ENCODE measurements at places on chromosomes 12 and 14.

- no peak for DNase-seq
Observed at GRCh38 chr12:94171595-94171930, 23.2 kb downstream of the PLXNC1 start.

DNA sequence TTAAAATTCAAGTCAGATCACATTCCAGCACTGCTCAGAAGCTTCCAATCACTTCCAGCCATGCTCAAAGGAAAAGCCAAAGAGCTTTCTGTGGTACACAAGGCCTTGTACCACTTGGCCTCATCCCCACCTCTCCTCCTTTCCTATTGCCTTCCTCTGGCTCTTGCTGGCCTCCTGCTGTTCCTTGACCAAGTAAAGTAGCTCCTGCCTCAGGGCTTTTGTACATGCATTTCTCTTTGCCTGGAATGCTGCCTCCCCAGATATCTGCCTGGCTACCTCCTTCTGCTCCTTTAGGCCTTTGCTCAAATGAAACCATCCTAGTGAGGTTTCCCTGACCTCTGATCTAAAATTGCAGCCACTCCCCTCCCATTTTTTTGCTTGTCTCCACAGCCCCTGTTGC, 51.2 kb upstream of the TCL1B start:
- DNase-seq, result no peak

DNA sequence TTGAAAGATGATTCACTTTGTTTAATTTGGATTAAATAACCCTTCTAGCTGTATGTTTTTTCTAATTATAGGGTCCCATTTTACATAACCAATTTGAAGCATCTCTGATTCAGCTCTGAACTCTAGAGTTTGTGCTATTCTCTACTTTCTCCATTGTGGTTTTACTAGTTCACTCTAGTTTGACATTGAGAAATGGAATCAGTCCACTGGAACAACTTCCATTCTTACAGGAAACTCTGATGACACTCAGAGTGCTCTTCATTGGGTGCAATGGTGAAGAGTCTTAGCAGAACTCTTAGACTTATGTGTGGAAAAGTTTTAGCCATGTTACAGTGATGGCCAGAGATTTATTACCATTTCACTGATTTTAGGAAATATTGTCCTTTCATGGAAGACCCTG, 140.7 kb downstream of the DYRK2 start:
- no peak for DNase-seq

GRCh38 chr14:31947076-31947475, 130.0 kb upstream of the ARHGAP5 start:
- peak; percentile 63 for DNase-seq

GRCh38 chr12:8639936-8640335, 22.7 kb downstream of the MFAP5 start:
- DNase-seq, result no peak

- DNase-seq, result no peak
Observed at GRCh38 chr12:94289461-94290312, 141.3 kb downstream of the PLXNC1 start.

- peak; percentile 90 for DNase-seq
Observed at GRCh38 chr12:94706250-94706661, 55.9 kb upstream of the TMCC3 start.

DNA sequence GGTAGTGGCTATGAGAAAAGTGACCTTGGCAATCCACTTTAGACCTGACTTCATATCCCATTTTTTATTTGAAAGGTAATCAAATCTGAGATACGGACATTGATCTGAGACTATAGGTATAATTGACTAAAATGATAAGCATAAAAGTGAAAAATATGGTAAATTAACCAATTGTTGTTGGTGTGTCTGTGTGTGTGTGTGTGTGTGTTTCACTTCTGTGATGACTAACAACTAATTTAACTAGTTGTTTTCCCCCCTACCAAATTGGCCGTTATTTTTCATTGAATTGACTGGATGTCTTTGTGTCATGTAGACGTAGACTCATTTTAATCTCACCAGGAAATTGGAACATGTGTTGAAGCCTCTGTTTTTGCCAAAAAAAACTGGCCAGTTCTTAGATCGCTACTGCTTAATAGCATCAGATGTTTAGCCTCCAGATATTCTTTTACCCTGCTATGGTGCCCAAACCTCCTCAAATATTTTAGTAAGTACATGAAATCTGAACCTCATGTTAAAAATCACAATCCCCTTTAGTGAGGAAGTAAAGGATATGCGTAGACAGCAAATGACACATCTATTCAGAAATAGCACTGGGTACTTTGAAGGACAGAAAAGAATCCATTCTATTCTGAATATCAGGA, 395.0 kb downstream of the EGLN3 start:
- DNase-seq, result no peak

- DNase-seq, result peak; percentile 92
Observed at GRCh38 chr12:6946033-6946919, 2.5 kb downstream of the C12orf57 start.

DNA sequence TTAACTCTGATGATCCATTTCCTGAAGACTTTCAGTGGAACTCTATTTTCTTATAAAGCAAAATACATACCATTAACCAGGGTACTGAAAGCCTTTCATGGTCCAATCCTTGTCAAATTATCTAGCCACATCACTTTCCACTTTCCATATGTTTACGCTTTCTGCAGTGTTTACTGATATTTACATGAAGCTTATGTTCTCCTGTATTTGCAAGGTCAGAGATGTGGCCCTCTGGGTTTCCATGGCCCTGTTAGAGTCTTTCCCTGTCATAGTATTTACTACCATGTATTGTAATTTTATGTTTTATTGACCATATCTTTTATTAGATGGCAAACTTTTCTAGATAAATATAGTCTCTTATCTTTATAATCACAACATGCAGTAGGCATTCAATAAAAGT, 23.5 kb upstream of the IGF1 start:
- DNase-seq, result no peak

- no peak for DNase-seq
Observed at GRCh38 chr12:98752726-98753125, 107.6 kb downstream of the APAF1 start.

GRCh38 chr12:112963227-112963861, 15.0 kb upstream of the OAS2 start:
- no peak for DNase-seq

GRCh38 chr14:54881235-54881760, 21.3 kb downstream of the GCH1 start:
- peak; percentile 14 for DNase-seq

All from epithelial cell of prostate (primary cell).